ENCODE measurements at places on chromosomes 4 and X.

- DNase-seq = peak; percentile 20
Observed at GRCh38 chrX:10722851-10723250, 102.5 kb upstream of the MID1 start.

DNA sequence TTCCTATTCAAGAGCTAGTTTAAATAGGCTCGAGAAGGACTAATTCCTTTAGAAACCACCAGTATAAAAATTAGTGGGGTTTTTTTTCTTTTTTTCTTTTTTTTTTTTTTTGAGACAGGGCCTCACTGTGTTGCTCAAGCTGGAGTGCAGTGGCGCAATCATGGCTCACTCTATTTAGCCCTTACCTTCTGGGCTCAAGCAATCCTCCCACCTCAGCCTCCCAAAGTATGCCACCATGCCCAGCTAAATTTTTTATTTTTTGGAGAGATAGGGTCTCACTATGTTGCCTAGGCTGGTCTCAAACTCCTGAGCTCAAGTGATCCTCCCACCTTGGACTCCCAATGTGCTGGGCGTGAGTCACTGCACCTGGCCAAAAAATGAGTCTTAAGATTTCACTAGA is 52.8 kb downstream of the APOO start:
- DNase-seq = no peak

DNA sequence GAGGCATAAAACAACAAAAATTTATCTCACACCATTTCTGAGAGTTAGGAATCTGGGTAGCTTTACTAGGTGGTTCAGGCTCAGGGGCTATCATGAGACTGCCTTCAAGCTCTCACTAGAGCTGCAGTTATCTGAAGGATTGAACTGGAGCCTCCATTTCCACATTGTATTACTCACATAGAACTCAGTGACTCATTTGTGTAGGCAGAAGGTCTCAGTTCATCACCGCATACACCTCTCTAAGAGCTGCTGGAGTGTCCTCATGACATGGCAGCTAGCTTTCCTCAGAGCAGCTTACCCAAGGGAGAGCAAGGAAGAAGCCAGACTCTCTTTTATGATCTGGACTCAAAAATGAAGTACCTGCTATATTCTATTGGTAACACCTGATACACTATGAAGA is 389.2 kb downstream of the IQCM start:
- no peak for DNase-seq

DNA sequence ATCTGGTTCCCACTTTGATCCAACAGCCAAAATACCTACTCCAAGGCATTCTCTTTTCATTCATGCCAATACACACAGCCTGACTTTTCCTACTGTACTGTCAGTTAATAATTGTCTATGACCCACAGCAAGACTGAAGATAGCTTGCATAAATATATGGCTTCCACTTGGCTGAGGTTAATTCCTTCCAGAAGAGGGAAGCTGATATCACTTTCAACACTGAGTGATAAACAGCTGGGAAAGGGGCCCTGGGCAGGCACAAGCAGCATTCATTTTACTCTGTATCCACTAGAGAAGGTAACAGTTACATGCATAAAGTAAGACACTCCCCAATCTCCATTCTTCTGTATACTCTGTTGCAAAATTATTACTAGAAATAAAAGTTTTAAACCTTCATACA is 200.2 kb upstream of the UGT8 start:
- DNase-seq = no peak

GRCh38 chr4:153757407-153757806 is 2.4 kb downstream of the RNF175 start:
- no peak for DNase-seq

DNA sequence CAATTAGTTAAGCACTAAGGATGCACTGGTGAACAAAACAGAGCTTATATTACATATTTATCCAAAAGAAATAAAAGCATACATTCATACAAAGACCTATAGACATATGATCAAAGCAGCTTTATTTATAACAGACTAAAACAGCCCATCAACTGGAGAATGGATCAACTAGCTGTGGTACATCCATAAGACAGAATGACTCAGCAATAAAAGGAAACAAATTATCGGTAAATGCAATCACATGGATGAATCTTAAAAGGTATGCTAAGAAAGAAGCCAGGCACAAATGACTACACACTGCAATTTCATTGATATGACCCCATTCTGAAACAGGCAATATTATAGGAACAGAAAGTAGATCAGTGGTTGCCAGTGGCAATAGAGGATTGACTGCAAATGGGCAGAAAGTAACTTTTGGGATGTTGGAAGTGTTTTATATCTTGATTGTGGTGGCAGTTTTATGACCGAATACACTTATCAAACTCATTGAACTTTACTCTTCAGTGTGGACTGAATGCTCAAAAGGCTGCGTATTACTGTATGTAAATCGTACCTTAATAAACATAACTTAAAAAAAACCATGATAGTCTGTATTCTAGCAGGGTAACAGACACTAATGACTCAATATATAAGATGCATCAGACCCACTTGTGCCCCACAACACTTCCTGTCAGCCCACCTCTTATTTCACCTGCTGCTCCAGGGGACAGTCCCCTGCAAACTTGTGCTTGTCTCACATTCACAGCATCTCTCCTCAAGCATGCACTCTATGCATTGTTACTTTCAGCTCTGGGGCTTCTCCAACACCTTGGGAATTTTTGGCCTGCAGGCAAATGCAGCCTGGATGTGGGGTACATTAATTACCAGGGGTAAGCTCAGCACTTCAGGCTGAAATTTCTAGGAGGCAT is 59.1 kb downstream of the MID1IP1 start:
- no peak for DNase-seq

- DNase-seq = no peak
Observed at GRCh38 chr4:138961664-138962063, 53.9 kb upstream of the NOCT start.

All from germinal center (tissue), 1 donor.